Right lung (tissue), 10 donors: ENCODE measurements at places on chromosomes 2 and 18. TPM values are rescaled to one million over a fixed set of nuclear protein-coding genes. Genes with fewer than 3 reads are reported as not detected.

GRCh38 chr2:189171956-189172609 lies 7.5 kb downstream of the COL5A2 start:
- no peak for DNase-seq

The SNED1 gene
- 44.3 TPM for polyA plus RNA-seq

- no peak for DNase-seq
Observed at GRCh38 chr18:8811115-8811514, 105.8 kb downstream of the MTCL1 start.

GRCh38 chr2:50529600-50530218 lies 502.2 kb downstream of the NRXN1 start:
- DNase-seq: peak; percentile 16

The CYP27C1 gene
- 11.9 TPM for polyA plus RNA-seq

DNA sequence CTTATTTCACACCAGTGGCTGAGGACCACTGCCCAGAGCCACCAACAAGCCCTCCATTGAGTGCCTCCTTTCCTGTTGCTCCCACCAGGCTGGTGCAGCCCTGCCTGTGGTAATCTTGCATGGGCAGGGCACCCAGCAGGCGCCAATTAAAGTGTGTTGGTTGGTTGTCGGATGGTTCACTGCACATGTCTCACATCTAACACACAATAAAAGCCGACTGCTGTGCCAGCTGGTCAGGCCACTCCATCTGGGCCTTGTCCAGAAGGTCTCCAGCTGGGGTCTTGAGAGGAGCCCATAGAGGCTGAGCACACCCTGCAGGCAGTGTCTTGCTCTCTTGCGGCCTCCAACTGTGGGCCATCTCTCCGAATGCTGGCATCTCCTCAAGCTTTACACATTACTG lies 494.8 kb upstream of the KLHL29 start:
- no peak for DNase-seq

DNA sequence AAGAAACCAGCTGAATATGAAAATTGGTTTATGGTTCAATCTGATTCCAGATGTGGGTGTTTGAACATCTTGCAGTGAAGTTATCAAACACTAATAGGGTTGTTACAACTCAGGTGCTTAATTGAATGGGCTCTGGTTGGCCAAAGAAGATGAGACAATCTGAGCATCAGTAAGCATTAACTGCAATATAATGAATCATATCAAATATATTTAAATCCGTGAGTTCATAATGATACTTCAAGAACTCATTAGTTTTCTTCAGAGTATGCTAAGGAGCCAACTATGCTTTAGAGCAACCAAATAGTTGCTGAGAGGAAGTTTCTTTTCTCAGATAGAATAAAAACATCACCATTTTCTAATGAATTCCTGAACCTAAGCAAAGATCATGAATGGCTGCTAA lies 79.2 kb downstream of the NCOA1 start:
- DNase-seq: no peak

DNA sequence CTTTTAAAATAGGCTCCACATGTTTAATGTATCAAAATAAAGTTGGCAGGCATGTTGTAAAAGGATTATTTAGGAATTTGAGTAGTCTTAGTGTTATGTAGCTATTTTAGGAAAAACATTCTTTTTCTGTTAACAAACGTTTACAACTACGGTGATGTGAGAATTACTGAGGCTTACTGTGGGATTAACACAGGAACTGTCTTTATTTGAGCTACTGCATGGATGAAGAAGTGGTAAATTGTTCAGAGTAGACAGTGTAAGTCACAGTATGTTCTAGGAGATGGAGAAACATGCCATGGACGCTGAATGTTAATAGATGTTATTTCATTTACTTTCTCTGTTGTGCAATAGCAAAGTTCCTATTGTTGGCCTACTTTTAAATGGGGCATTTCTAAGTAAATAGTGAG lies 1.6 kb downstream of the PPM1B start:
- DNase-seq: no peak

DNA sequence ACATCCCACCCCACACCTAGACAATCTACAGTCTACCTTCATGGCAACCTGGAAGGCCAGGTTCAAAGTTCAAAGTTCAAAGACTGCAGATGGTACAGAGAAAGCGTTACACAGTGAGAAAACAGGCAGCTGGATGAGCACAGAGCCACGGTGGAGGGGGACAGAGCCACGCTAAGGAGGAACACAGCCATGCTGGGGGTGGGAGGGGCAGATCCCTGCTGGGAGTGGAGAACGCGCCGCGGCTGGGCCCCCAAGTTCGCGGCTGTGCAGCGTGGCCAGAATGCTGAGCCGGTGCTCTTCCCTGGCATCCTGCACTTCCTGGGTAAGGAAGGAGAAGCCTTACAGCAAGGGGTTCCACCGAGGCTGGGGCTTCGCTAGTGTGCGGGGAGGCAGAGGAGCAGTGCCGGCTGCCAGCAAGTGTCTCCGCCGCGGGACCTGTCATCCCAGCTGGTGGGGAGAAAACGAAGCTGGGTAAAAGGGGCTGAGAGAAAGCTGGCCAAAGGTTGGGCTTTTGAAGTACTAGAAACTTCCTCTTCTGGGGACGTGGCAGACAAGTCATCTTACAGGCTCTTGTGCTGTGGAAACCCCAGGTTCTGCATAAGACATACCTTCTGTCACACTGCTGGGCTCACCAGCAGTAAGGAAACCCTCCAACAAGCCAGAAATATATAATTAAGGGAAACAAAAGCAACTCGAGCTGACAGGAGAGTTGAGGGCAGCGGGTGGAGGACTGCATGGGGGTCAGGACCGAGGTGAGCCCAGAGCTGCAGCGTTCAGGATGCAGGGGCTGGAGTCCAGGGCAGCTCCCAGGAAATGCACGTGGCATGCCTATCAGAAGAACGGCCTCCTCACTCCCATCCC lies 115.5 kb downstream of the HDAC4 start:
- no peak for DNase-seq

DNA sequence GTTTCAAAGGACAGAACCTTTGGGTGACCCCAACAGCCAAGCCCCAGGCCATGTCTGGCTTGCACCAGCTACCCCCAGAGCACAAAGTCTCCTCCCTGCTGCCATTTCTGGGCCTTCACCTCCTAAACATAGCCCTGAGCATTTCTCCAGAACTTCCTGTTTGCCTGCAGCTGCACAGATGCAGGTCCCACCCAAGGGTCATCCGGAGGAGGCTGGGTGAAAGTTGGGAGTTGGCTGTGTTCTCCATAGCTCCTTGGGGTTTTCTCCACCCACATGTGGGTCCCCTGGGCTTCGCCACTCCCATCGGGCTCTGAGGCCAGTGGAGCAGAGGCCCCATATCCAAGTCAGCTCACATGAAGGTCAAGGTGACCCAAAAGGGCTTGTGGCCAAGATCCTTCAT lies 4.3 kb downstream of the TNP1 start:
- no peak for DNase-seq

The RAD51AP2 gene
- 0.67 TPM for polyA plus RNA-seq

- DNase-seq: no peak
Observed at GRCh38 chr2:17667898-17668297, 85.7 kb downstream of the SMC6 start.

DNA sequence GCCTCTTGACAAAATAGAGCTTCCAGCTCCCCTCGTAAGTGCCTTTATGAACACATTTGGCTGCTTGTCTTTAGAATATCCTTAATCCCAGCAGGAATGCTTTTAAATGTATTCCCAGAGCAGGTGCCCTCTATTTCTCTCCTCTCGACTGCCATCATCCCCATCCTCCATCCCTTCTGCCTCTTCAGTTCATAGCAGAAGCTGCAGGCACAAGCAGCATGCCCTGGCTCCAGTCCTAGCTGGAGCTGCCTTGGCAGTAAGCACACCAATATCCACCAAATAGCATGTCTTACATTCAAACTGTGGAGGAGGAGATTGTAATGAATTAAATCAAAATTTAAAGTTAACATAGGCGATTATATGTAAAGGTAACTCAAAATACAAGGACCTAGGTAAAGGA lies 891.3 kb upstream of the SLC39A10 start:
- no peak for DNase-seq

DNA sequence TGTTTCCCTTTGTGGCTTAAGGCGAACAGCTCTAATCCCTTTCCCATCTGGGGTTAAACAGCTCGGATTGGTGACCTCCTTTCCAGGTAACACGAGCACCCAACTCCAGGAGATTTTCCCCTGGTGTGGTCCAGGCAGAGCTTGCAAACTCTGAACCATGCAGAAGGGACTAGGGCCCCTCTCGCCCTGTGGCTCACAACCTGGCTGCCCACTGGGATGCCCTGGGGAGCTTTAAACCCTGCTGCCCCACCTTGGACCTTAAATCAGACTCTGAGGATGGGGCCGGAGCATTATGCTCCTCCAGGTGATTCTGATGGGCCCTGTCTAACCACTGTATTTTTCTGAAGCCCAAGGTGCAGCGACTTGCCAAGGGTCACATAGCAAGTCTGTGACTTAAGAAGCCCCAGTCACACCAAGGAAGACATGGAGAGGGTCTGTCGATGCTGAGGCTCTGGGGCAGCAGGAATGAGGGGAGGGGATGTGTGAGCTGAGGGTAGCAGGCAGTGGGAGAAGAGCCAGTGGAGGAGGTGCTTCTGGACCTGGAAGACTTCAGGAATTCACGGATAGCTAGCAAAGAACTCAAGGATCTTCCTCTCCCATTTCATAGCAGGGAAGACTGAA lies 5.9 kb downstream of the ARID5A start:
- DNase-seq: no peak

The SCN3A gene
- 0.45 TPM for polyA plus RNA-seq

The CREG2 gene
- polyA plus RNA-seq: 0.81 TPM
